ENCODE measurements at places on chromosomes 6 and 20.

GRCh38 chr6:79042088-79042798 is 35.8 kb downstream of the PHIP start:
- DNase-seq = no peak

DNA sequence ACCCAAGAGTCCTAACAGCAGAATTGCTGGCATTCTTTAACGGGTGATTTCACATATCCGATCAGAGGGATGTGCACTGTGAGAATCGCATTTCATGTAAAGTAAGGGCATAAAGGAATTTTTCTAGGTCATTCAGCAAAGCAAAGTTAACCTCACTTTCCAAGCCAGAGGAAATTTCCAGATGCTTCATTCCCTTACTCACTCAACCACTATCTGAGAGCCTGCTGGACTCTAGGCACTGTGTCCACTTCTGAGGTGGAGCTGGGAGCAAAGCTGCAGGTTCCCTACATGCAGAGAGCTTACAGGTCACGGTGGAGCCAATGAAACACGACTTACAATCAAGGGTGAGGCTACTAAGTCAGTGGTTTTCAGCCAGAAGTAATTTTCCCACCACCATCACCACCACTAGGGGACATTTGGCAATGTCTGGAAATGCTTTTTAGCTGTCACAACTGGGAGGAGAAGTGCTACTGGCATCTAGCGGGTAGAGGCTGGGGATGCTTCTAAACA is 34.5 kb upstream of the TSHZ2 start:
- no peak for DNase-seq

DNA sequence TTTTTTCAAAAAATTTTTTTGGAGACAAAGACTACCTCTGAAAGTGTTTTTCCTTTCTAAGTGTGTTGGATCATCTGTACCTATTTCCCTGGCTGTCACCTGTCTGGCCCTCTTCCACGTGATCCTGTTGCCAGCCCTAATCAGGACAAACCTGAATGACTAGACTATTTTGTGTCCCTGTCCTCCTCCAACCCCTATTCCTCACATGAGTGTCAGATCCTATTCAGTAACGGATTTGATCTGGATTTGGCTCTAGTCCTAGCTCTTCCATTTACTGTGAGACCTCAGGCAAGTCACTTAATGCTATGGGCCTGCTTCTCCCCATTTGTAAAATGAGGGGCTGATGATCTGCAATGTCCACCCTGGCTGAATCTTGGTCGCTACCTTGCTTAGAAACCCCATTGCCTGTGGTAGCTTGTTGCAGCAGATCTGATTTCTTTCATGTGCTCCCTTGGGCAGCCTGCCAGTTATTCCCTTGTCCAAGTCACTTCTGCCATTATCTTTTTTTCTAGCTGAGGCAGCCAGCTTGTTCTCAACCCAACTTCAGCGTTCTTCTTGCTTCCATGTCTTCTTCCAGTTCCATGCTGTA is 4.8 kb downstream of the PHF20 start:
- no peak for DNase-seq

DNA sequence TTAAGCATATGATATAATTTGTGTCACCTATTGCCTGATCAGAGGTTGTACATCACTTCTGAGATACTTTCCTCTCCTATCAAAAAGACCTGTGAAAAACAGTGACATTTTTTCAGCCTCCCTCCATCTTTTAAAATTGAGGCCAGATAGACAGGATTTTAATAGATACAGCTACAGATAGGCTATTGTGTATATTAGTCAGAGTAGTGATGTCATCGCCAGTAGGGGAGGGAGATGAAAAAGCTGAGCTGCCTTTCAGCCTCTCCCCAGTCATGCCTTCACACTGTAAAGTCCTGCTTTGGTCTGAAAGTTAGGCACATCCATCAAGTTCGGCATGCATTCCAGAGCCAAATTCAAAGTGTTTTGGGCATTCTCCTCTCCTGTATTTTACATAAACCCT is 7.9 kb upstream of the PABPC1L start:
- no peak for DNase-seq

GRCh38 chr20:23228912-23229311 is 121.7 kb upstream of the NXT1 start:
- DNase-seq = no peak

DNA sequence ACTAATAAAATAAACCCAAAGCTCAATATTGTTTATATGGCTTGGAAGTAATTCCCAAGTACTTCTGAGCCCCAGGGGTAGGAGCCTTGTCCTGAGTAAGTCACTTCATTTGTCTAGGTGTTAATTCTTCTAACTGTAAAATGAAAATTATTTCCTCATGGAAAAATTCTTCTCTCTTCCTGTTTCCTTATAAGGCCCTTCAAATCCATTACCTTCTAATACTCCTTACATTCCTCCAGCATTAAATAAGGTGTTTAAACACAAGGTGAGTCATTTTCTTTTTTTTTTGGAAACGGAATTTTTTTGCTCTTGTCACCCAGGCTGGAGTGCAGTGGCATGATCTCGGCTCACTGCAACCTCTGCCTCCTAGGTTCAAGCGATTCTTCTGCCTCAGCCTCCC is 41.9 kb downstream of the PRR18 start:
- no peak for DNase-seq

GRCh38 chr6:25415701-25416100 is 136.5 kb downstream of the CARMIL1 start:
- no peak for DNase-seq

- DNase-seq = no peak
Observed at GRCh38 chr20:17810847-17811627, 111.3 kb downstream of the BANF2 start.

GRCh38 chr6:113893866-113894265 is 36.7 kb downstream of the MARCKS start:
- DNase-seq = no peak

DNA sequence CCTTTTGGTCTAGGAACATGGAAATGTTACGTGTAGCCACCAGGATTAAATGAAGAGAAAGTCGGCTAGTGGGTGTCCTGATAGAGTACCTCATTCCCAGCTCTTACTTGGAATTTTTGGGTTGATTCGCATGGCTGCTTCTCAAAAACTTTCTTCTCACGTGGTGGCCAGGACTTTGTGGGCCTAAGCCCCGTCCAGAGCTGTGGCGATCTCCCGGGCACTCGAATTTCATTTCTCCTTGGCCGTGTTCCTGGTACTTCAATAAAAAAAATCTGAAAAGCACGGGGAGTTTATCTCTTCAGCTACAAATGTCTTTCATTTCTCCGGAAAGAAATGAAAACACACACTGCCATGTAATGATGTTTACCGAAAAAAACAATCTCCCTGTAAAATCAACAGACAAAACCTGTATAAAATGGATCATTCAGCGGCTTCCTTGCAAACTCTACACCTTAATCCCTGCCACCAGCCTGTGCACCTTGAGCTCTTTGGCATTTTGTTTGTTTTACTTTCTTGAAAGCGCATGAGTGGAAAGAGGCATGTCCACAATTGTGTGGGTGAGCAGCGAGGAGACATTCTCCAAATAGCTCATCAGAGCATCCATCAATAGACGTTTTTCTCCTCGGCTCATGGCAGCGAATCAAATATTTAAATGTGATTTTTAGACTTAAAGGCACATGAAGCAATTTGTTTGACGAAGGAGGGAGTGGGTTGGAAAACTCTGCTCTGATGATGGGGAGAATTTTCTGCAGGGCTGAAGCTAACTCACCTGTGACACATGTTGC is 173.1 kb downstream of the TFAP2C start:
- DNase-seq = no peak

- DNase-seq = no peak
Observed at GRCh38 chr6:137925141-137925698, 58.2 kb downstream of the TNFAIP3 start.

- DNase-seq = no peak
Observed at GRCh38 chr6:67914419-67914818, 720.7 kb upstream of the ADGRB3 start.

- no peak for DNase-seq
Observed at GRCh38 chr20:44467289-44467883, 8.3 kb upstream of the TTPAL start.

DNA sequence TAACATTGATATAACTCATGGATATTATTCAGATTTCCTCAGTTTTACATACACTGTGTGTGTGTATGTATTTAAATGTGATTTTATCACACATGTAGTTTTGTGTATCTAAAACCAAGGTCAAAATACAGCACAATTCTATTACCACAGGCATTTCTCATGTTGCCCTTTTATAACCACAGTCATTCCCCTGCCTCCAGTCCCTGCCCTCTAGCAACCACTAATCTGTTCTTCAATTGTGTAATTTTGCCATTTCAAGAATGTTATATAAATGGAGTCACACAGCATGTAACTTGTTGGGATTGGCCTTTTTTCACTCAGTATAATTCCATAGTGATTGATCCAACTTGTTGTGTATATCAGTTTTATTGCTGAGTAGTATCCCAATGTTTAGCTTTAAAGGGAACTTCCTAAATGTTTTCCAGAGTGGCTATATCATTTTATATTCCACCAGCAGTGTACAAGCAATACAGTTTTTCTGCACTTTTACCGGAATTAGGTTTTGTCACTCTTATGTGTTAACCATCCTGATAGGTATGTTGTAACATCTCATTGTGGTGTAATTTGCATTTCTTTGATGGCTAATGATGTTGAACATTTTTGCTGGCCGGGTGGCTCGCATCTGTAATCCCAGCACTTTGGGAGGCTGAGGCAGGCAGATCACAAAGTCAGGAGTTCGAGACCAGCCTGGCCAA is 338.2 kb downstream of the SOX4 start:
- DNase-seq = no peak

DNA sequence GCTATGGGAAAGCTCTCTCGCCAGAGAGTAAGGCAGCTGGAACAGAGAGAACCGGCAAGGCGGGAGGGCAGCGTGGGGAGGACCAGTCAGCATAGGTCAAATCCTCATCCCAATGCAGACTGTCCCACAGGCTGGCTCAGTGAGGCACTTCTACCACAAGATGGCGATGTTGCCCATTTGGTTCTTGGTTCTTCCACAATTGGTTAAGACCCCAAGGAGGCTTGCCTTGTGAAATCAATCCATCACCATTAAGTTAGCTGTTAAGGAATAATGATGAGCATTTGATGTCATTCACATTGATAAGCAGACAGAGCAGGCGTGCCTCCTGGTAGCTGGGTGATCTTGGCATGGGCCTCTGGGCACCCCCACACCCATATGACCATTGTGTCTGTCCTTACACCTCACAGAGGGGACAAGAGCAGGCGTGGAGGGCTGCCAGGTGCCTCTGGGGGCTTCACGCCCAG is 2.4 kb downstream of the CSTL1 start:
- no peak for DNase-seq

DNA sequence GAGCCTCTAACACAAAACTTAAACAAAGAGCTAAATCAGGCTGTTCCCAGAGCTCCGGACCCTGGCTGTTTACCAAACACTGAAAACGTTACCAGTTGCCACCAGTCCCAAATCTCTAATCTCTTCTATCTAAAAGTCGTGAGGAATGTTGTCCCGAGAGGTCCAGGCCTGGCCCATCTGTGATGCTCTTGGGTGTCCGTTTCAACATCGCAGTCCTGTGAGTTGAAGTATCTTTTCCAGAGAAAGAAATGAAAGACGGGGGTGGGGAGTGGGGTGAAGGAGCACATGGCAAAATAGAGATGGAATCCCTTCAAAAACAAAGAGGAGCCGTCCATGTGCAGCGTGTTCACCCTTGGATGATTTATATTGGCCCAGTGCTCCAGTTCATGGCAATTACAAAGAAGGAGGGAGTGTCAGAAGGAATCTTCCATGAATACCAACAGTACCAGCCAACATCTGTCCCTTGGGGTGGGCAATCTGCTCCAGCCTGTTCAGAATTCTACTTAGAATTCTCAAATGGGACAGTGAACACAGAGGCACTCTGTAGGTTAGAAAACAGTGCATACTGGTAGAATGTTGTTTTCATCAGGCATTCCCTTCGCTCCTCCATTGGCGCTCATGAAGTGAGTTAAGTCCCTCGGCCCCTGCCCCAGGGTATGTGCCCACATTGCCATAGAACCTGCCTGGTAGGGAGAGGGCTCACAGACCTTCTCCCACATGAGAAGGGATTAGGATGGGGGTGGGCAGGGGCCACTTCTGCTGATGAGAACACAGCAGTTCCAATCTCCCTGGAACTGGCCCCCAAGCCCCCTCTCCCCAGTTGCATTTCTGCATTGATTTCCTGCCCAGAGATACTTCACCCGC is 112.1 kb downstream of the LY86 start:
- no peak for DNase-seq

DNA sequence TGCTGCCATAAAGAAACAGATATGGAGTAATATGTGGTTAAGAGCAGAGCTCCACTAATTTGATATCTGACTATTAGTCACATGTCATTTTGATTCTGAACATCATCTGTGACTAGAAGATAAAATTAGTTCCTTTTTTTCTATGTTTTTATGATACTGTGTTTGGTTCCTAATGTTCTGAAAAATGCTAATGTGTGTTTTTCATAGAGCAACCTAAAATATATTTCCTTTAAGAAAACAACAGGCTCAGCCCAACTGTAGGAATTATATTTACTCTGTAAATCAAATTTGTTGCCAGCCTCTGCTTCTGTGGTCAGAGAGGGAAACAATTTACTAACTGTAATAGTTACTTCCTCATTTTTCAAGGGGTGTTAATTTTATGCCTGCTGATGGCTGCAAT is 33.3 kb upstream of the TXLNB start:
- no peak for DNase-seq

- no peak for DNase-seq
Observed at GRCh38 chr20:48603819-48604405, 223.9 kb downstream of the PREX1 start.

- no peak for DNase-seq
Observed at GRCh38 chr6:132136981-132137380, 185.8 kb upstream of the CCN2 start.

DNA sequence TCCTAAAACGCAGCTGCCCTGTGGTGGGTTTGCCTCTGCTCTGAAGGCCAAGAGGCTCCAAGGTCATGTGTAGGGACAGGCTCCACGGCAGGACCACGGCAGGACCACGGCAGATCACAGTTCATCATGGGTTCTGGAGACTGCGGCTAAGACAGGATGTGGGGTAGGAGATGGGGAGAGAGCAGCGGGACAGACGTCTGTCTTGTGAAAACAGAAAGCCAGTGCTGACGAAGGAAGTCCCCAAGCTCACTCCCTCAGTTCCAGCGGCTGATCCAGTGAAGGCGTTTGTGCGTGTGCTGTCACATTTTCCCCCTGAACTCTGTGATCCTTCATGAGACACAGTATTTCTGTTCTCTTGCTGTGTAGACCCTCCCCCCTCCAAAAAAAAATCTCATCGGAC is 67.9 kb upstream of the PTGIS start:
- no peak for DNase-seq

- no peak for DNase-seq
Observed at GRCh38 chr20:62088258-62089127, 22.8 kb upstream of the TAF4 start.

DNA sequence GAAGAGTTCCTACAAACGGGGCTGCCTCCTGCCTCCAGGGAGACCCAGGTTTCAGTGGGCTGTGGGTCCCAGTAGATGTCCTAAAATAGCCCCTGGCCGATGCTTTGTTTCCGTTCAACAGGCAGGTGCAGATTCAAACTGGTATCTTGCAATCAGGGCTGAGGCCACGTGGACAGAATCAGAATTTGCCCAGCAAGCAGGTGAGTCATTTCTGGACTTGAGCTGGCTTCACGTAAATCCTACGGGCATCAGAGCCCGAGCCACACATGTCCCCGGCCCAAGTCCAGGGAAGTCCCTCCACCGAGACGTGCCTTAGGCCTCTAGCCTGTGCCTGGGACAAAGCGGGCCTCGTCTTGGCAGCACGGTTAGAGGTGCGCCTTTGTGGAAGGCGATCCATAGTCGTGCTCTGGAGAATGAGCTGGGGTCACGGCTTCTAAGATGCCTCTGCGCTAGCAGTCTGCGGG is 101.6 kb upstream of the FRMD1 start:
- no peak for DNase-seq
